Stimulated activated CD8-positive, alpha-beta memory T cell treated with anti-CD3 and anti-CD28 coated beads, Interleukin-7, amount 100 ng/mL, for 1 hour (primary cell): ENCODE measurements at places on chromosomes 2 and 18.

DNA sequence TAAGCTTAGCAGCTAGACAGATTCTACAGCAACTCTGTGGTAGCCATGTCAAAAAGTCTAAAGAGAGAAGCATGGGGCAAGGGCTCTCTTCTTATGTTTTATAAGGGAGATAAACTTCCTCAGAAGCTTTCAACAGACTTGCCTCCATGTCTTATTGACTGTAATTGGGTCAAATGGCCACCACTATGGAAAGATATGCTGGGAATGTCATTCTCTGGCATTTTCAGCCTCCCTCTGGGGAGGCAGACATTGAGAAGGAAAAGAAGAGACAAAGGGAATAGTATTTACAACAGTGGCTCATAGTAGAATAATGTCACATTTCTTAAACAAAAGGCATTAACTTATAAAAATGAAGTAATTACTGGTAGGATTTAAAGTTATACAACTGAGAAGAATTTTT is 1964.5 kb upstream of the PIK3C3 start:
- DNase-seq, result no peak

- DNase-seq, result no peak
These were observed 29.6 kb upstream of the IL37 start for GRCh38 chr2:112881217-112881985.

DNA sequence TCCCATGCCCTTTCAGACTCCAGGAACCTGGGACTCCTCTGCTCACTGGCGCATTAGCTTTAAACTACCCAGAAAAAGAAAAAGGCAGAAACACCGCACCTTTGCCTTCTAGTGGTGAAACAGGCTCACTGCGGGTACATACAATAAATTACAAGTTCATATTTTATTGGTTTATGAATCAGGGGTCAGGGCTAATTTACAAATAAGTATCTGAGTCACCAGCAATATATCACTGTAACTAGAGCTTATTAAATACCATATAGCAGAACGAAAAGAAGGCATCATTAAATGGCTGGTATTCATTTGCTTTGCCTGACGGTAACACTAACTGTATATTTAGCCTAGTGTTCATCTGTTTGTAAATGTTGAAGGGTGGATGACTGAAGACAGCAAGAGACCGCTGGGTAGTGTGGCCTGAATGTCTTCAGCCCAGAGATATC is 26.9 kb upstream of the DTNB start:
- DNase-seq, result no peak

DNA sequence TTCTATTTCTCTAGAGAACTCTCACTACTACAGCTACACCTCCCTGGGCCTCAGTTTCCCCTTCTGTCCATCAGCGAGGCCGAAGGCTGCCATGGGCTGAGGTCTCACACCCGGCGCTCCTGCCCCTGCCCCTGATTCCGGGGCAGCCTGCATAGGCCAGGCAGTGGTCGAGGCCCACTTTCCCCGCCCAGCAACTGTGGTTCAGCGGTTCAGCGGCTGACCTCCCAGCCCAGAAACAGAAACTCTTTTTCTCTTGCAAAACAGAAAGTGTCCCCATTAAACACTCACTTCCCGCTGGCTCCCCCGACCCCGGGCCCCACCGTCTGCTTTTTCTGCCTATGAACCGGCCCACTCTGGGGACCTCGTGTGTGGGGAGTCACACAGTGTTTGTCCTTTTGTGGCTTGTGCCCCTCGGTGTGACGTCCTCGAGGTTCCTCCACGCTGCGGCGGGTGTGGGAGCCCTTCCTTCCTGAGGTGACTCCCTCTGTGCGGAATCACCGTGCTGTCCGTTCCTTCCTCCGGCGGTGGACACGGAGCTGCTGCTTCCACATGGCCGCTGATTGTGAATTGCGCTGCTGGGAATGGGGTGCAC is 16.0 kb downstream of the PDCD1 start:
- peak; percentile 27 for DNase-seq

GRCh38 chr2:205878999-205879762 is 196.9 kb downstream of the NRP2 start:
- no peak for DNase-seq

- DNase-seq, result no peak
These were observed 227.9 kb downstream of the GBX2 start for GRCh38 chr2:235940330-235940729.

DNA sequence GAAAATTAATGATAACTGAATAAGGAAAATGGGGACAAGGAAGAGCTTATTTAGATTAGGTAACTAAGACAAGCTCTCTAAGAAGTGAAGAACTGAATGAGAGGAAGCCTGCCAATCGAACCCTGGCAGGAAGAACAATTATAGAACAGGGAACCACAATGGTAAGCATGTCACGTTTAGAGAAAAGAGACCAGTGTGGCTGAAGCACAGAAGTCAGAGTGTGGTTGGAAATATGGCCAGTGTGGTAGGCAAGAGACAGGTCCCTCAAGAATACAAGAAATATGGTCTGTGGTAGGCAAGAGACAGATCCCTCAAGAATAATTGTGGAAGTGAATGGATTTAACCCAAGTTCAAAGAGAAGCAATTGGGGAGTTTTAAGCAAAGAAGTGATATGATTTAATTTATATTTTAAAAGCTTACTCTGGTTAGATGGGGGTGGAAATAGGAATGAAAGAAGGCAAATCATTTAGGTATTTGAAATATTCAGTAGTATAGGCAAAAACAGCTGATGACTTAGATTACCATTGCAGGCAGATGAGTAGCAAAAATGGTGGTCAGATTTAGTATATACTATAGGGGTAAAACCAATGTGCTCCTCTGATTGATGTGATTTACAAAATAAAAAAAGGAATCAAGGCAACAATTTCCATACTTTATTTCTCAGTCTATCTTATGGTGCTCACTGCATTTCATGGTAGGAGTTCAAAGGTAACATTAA is 38.8 kb upstream of the ERMN start:
- DNase-seq, result no peak

- no peak for DNase-seq
These were observed 72.0 kb upstream of the NEUROD1 start for GRCh38 chr2:181752301-181752700.

- no peak for DNase-seq
These were observed 22.8 kb downstream of the NXPH2 start for GRCh38 chr2:138757384-138757783.

- no peak for DNase-seq
These were observed 74.4 kb downstream of the RTN4 start for GRCh38 chr2:54975598-54976492.

DNA sequence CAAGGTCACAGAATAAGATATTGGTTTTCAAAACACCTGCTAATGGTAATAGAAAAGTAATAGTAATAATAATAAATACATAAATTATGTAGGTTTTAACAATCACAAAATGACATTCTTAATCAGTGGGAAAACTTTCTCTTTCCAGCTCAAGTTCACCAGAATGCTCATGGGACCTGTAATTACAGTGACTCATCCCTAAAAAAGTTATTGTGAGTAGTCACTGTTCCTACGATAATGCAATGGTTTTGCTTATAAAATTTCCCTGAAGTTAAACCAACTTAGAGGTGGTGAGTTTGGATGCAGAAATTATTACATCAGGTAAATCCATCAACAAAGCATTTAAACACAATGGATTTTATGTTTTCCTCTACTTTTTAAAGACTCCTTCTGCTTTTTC is 502.3 kb downstream of the PID1 start:
- no peak for DNase-seq

DNA sequence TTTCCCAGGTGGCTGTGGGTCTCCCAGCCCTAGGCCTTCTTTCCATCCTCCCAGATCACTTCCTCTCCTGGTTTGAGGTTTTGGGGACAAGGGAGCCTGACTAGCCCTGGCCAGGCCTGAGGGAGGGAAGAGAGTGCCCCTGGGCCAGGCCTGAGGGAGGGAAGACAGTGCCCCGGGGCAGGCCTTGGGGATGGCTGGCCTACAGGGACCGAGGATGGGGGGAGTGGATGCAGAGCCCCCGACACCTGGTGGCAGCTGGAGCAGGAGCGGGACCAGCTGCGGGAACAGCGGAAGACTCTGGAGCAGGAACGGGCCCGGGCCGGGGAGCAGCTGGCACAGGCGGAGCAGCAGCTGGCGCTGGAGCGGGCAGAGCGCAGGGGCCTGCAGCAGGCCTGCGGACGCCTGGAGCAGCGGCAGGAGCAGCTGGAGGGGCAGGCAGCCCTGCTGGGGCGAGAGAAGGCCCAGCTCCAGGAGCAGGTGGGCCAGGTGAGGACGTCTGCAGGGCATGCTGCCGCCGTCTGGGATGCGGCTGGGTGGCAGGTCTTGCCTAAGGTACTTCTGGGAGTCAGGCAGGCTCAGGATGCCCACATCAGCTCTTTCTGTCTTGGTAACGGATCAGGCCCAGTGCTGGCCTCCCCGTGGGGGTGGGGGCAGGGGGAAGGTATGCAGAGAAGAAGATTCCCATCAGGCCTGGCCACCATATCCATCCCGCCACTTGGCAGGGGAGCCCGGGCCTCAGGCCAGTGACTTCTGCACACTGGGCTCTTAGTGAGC is 29.2 kb downstream of the CROCC2 start:
- DNase-seq, result no peak

DNA sequence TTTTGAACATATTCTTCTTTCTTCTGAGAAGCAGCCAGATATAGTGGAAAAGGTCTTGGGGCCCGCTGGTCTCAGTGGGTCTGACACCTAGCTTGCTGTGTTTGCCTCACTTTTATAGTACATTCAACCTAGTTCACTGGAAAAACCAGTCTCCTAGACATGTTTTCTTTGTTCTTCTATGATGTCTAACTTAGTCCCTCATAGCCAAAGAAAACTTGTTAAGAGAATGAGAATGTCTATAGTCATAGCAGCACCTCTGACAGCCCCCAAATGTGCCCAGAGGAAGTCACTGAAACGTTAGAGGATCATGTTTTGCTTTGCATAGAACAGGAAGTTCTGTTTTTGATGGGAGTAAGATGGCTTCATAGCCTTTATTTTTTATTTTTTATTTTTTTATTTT is 40.3 kb downstream of the TNFRSF11A start:
- DNase-seq, result no peak

- no peak for DNase-seq
These were observed 203.8 kb downstream of the TNS1 start for GRCh38 chr2:217798743-217799562.

DNA sequence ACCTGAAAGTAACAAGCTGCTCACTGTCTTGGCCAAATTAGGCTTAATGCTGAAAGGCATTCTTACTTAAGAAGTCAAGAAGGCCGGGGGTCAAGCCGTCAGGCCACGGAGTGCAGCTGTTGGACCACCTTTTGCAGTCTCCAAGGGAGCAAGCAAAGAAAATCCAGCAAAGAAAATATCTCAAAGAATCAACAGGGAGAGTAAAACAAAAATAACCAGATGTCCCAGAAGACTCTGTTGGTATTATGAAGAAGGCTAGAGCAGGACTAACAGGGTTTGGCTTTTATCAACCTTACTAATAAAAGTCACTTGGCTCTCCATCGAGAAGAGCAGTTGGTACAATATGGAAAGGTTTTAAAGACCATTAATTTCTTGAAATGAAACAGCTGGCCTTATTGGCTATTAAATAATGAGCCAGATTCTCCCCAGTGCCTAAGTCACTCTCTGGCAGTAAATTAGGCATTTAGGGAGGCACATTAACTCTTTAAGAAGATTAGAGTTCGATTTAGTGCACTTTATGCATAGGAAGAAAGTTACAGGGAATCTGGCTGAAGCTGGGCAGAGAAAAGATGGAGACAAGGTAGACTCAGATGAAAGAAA is 110.8 kb upstream of the NRP2 start:
- no peak for DNase-seq

DNA sequence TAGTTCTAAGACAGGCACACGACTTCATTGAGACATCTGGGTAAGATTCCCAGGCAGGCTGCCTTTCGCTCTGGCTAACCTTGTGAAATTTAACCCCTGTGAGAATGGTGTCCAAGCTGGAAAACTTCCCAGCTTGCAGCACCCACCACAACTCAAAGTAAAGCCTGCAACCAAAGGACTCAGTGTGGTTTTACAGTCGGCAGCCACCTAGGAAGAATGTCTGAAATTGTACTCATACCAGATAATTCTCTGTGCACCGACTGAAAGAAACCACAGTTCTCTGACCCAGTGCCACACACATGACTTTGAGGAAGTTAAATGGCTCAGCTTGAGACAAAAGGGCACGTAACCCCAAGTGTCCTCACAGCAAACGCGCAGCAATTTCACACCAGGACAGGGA is 125.7 kb downstream of the RBMS1 start:
- DNase-seq, result no peak

DNA sequence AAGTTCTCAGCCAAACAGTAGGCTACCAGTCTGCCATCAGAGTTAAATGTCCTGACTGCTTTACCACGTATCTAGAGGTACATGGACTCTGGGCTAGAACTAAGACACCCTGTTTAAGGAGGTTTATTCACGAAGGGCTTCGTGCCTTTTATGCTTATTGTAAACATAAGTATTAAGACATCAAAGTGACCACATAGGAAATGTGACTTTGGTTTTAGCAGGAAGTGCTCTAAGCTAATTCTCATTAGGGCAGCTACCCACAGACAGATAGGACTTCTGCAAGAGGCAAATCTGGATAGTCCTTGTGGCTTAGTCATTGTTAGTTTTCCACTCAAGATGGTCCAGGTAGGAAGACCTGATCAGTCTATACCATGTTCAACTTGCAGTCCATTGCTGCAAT is 233.3 kb upstream of the MGAT5 start:
- no peak for DNase-seq

GRCh38 chr2:109670556-109671411 is 56.6 kb downstream of the SOWAHC start:
- DNase-seq, result no peak
